ENCODE measurements at places on chromosomes 3 and 15. TPM values are rescaled to one million over a fixed set of nuclear protein-coding genes. Genes with fewer than 3 reads are reported as not detected.

DNA sequence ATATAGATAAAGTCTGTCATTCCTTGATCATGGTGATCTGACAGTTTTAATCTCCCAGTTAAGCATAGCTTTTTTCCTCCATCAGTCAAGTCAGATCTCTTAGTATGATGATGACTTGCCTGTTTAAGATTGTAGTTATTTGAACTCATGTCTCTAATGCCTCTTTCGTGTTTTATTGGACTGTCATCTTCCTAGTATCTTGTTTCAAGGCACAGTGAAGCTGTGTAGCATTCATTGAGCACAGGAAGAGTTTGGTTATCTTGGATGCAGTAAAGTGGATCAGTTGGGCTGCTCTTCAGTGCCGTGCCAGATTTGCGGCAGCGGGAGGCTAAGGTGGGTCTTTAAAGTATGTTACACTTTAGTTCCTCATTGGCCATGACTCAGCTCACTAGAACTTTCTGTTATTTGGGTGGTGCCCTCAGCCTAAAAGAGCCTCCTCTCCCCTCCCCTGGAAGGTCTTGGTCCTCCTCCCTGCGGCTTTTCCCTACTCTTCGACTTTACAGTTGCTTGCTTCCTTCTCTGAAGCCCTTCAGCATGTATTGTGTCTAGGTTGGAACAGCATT, 45.7 kb upstream of the SKOR1 start:
- no peak overlapping the region for H3K27ac ChIP-seq
- H3K4me1 ChIP-seq, result no peaks in the 10 kb centered on the region

- H3K27ac ChIP-seq, result no peak overlapping the region
- no peak for DNase-seq
- no peak overlapping the region for H3K4me3 ChIP-seq
These were observed 19.7 kb downstream of the B3GNT5 start for GRCh38 chr3:183272791-183273190.

DNA sequence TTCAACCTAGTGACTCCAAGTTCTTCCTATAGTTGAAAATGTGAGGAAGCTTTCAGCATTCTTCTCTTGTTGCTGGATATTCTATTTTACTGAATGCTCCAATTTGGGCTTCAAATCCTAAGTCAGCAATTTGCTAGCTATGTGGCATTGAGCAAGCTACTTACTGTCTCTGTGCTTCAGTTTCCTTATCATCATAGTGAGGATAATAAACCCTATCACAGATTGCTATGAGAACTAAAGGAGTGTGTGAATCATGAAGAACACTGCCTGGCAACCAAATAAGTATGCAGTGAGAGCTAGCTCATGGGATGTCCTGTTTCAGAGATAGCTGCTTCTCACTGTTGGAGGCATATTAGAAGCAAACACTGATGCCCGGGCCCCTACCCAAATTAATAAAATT, 163.8 kb upstream of the CDIN1 start:
- no peak overlapping the region for H3K4me3 ChIP-seq
- no peak for DNase-seq
- no peaks in the 10 kb centered on the region for H3K36me3 ChIP-seq
- peaks cover 7% of the 10 kb centered on the region for H3K4me1 ChIP-seq
- no peak overlapping the region for H3K27ac ChIP-seq
- H3K27me3 ChIP-seq, result no peaks in the 10 kb centered on the region

DNA sequence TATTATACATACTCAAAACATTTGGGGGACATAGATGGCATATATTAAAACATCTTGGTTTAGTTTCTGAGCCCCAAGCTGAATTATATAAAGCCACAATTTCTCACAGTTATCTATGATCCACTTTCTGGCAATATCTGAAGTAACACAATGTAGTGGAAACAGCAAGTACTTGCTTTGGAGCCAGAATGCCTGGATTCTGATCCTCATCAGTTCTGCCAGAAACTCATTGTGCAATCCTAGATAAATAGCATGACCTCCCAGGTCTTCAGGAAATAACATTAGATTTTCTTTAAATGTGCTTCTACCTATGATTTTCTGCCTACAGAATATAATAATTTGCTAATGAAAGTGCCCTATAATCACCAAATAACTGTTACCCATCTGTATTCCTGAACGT, 544.9 kb downstream of the NAALADL2 start:
- DNase-seq, result no peak
- no peak overlapping the region for H3K27ac ChIP-seq
- no peaks in the 10 kb centered on the region for H3K4me1 ChIP-seq
- H3K27me3 ChIP-seq, result no peaks in the 10 kb centered on the region

DNA sequence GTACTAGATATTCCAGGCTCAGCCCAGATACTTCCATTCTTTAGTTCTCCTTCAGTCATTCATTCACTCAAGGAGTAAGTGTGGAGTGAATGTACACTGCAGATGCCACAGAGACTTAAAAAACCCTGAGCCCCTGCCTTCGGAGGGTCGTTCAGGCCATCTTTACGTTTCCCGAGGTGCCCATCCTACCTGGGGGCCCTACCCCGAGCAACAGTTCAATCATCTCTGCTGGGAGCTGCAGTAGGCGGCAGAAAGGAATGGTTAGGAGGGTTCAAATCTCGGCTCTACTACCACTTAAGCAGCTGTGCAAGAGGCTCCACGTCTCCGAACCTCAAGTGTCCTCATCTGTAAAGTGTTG, 613 bp downstream of the SEC13 start:
- H3K4me3 ChIP-seq, result peak overlapping the region; percentile 86
- H3K4me1 ChIP-seq, result peaks cover 22% of the 10 kb centered on the region

- no peak overlapping the region for H3K27ac ChIP-seq
- no peak overlapping the region for H3K4me3 ChIP-seq
- no peaks in the 10 kb centered on the region for H3K27me3 ChIP-seq
- peaks cover 6% of the 10 kb centered on the region for H3K4me1 ChIP-seq
These were observed 48.5 kb downstream of the KATNBL1 start for GRCh38 chr15:34161329-34161963.

GRCh38 chr3:9898467-9899241, 4.0 kb upstream of the IL17RE start:
- peaks cover 60% of the 10 kb centered on the region for H3K4me1 ChIP-seq
- H3K27me3 ChIP-seq, result no peaks in the 10 kb centered on the region
- no peak for DNase-seq
- peaks cover 5% of the 10 kb centered on the region for H3K36me3 ChIP-seq
- no peak overlapping the region for H3K27ac ChIP-seq

- no peak overlapping the region for H3K4me3 ChIP-seq
- H3K27me3 ChIP-seq, result no peaks in the 10 kb centered on the region
- no peak overlapping the region for H3K27ac ChIP-seq
These were observed 36.3 kb downstream of the MLH1 start for GRCh38 chr3:37029516-37030163.

GRCh38 chr3:98360681-98361080, 7.0 kb downstream of the OR5K4 start:
- H3K36me3 ChIP-seq, result no peaks in the 10 kb centered on the region
- peaks cover 4% of the 10 kb centered on the region for H3K27me3 ChIP-seq
- no peak for DNase-seq
- no peak overlapping the region for H3K27ac ChIP-seq

- peaks cover 21% of the 10 kb centered on the region for H3K36me3 ChIP-seq
- H3K27ac ChIP-seq, result no peak overlapping the region
These were observed 9.6 kb downstream of the KIF7 start for GRCh38 chr15:89645680-89646079.

The OR5K2 gene
- total RNA-seq, result not detected

The IVD gene
- 42.0 TPM for total RNA-seq

The CYP8B1 gene
- not detected for total RNA-seq

DNA sequence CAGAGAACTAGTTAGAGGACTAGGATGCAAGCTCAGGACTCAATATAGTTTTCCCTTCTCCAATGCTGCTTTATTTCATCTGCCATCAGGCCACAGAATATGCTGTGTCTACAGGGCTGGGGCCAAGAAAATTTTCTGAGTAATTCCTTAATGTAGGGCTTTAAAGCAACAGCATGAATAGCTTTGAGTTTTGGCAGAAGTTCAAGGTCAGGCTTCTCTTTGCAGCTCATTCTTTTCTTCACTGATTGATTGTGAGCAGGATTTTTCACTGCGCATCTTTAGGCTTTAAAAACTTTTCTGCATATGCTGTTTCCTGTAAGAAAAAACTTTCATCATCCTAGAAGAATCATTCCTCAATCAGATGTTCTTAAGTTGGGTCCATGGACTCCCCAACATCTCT, 4.6 kb downstream of the TMEM108 start:
- peaks cover 11% of the 10 kb centered on the region for H3K27me3 ChIP-seq

DNA sequence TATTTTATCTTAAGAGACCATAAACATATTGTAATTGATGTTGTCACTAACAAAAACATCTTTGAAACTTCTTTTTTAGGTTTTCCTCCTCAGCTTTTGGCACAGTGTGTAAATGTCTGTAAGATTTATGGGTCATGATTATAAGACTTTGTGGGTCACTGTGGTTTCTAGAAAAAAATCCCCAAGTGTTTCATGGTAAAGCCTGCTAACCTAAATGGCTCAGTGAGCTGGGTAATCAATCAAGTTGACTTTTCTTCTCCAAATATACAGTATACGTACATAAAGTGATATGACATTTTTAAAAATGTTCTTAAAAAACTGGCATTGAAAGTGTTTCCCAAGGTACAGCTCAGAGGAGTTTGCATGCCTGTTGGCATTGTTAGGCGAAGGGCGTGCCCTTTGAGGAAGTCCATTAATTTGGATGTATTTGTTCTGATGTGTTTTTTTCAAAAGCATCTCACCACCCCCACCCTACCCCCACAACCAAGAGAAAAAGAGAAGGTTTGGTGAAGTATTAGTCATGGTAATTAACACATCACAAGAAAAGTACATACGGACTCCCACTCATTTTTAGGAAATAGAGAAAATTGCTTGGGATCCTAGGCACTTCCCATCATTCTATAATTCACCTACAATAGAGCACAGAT, 385.4 kb upstream of the LRRC3B start:
- no peaks in the 10 kb centered on the region for H3K36me3 ChIP-seq
- H3K4me3 ChIP-seq, result no peak overlapping the region
- no peaks in the 10 kb centered on the region for H3K4me1 ChIP-seq
- no peak for DNase-seq

- DNase-seq, result no peak
- no peak overlapping the region for H3K27ac ChIP-seq
- peaks cover 25% of the 10 kb centered on the region for H3K36me3 ChIP-seq
- no peak overlapping the region for H3K4me3 ChIP-seq
- H3K27me3 ChIP-seq, result no peaks in the 10 kb centered on the region
- H3K4me1 ChIP-seq, result no peaks in the 10 kb centered on the region
These were observed 34.6 kb downstream of the RLBP1 start for GRCh38 chr15:89186803-89187202.

DNA sequence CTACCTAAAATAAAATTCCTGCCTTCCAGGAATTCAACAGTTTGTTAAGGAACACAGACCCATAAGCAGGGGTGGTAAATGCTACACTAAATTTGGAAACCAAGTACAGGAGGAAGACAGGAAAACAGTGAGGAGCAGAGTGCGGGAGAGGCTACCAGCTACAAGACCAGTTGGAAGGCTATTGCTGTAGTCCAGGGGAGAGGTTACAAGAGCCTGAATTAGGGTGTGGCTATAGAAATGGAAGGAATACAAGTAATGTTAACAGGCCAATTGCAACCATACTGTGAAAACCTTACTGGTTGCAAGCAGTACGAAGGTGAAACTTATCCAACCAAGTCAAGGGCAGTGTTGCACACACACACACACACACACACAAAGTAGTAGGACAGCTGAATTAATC, 880 bp upstream of the ARMC8 start:
- H3K36me3 ChIP-seq, result peaks cover 4% of the 10 kb centered on the region
- peak overlapping the region; percentile 92 for H3K4me3 ChIP-seq
- H3K27ac ChIP-seq, result peak overlapping the region; percentile 33
- peaks cover 2% of the 10 kb centered on the region for H3K27me3 ChIP-seq
- DNase-seq, result no peak
- peaks cover 33% of the 10 kb centered on the region for H3K4me1 ChIP-seq

The CHST14 gene
- total RNA-seq, result 45.4 TPM

- DNase-seq, result no peak
- H3K4me1 ChIP-seq, result no peaks in the 10 kb centered on the region
- no peaks in the 10 kb centered on the region for H3K36me3 ChIP-seq
- H3K27ac ChIP-seq, result no peak overlapping the region
- no peak overlapping the region for H3K4me3 ChIP-seq
These were observed 22.4 kb downstream of the TMC3 start for GRCh38 chr15:81351651-81352050.

DNA sequence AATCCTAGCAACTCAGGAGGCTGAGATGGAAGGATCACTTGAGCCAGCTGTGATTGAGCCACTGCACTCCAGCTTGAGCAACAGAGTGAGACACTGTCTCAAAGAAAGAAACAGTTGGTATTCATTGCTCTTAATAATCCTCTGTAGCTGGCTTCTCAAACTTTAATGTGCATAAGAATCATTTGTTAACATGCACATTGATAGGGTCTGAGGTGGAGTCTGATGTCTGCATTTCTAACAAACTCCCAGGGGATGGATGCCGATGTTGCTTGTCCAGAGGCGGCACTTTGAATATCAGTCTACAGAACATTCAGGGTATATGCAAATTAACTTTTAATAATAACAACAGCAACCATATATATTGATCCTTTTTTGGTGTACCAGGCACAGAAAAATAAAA, 39.9 kb downstream of the NKIRAS1 start:
- DNase-seq, result no peak
- peaks cover 2% of the 10 kb centered on the region for H3K36me3 ChIP-seq
- H3K27me3 ChIP-seq, result no peaks in the 10 kb centered on the region
- peak overlapping the region; percentile 14 for H3K27ac ChIP-seq
- peaks cover 41% of the 10 kb centered on the region for H3K4me1 ChIP-seq
- no peak overlapping the region for H3K4me3 ChIP-seq

GRCh38 chr3:33639889-33640288, 78.2 kb downstream of the CLASP2 start:
- H3K27me3 ChIP-seq, result no peaks in the 10 kb centered on the region
- DNase-seq, result no peak
- H3K4me1 ChIP-seq, result peaks cover 3% of the 10 kb centered on the region
- H3K36me3 ChIP-seq, result peaks cover 2% of the 10 kb centered on the region

GRCh38 chr3:194134231-194134756, 1.7 kb upstream of the HES1 start:
- H3K36me3 ChIP-seq, result peaks cover 2% of the 10 kb centered on the region
- peaks cover 68% of the 10 kb centered on the region for H3K4me1 ChIP-seq
- DNase-seq, result peak; percentile 95
- H3K27ac ChIP-seq, result peak overlapping the region; percentile 73

The ACKR4 gene
- 0.22 TPM for total RNA-seq

DNA sequence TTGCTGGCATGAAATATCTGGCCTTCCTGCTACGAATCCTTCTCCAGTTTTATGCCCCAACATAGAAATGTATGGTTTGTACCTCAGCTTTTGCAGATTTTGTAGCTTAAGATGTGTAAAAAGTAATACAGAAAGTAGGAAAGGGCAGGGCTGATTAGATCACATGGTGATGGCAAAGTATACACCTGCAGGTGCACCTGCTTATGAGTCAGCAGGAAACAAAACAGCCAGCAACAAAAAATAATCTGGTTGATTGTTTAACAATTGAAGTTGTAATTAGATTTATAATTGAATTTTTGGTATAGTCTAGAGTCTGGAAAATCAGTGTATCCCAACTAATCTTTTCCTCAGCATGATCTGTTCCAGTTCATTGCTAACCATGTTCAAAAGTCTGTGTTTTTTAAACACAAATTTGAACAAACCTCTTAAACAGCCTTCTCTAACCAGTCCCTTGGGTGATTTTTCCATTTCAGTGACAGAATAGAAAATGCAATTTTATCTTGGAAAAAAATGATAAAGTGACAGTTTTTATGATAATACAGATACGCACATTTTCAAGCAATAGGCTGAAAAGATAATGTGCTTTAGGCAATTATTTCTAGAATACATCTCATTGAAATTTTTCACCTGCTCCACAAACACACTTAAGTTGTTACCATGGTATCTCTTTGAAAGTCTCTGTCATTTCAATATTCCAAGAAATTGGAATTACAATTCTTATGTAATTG, 477.4 kb downstream of the NAALADL2 start:
- H3K4me3 ChIP-seq, result no peak overlapping the region
- peaks cover 16% of the 10 kb centered on the region for H3K4me1 ChIP-seq

All from chondrocyte (in vitro differentiated cells).